ENCODE measurements at places on chromosomes 4 and X.

DNA sequence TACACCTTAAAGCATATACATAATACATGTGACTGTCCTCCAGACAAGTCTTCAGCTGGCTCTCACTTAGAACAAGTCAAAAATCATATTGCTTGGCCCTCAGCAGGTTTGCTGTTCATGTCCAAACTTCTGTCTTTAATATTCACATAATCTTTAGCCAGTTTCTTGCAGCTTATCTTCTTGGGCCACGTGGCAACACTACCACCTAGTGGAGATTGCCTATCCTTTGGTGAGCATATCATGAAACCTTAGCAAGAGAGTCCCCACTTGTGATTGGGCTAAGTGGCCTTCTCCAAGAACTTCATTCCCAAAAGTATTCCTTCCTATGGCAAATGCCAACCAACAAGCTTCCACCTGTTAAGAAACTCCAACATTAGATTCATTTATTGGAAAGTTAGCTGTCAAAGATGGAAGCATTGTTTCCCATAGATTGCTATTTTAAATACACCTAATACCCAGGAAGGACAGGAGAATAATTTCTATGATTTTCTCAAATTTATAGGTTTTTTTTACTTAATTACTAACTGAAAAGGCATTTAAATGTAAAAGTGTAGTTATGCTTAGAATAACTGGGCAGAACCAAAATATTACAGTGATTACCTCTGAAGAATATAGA lies 231.9 kb upstream of the INTU start:
- DNase-seq = no peak

DNA sequence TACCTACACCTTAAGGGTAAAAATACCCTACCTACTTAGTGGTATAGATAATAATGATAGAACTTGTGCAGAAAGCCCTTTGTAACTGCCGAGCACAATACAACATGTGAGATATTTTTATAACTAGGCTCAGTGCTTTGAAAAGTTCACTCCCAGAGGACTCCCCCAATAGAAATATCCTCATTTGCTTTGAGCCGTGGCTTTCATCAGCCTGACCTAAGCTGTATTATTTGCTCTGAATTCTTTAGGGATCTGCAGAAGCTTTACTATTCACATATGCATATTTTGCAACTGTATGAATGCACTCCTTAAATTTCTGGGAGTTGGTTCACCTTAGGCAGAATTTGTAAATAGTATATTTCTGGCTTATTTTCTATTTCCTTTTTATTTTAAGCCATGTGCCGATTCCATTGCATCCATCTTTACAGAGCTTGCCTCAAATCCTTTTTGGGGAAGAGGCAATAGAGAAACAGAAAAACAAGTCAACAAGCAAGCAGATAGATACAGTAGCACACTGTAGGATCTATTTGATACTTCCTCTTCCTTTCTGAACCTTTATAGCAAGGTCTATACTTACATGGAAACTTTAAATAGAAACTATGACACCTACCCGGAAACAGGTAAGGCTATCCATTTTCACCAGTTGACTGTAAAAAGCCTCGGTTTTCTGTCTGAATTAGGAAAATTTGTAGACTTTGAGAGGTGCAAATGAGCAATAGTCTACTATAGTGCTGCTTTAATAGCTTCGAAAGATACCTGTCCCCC lies 242.5 kb upstream of the VCX3A start:
- DNase-seq = no peak

DNA sequence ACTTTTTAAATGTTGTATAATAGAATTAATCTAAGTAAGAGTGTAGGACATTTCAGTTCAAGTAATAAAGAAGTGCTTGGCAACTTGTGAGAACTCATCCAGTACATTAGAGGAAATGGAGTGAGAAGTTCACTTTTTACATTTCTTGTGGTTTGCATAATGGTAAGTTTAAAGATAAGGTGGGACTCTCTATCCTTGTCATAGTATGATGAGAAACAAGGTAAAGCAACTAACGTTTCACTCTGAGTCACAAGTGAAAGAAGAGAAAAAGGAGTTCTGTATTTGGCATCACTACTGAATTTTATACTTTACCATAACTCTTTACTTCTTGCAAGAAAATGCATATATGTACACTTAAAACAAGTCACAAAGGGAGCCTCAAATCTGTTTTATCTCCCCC lies 219.4 kb downstream of the SLC4A4 start:
- no peak for DNase-seq

GRCh38 chr4:32254216-32254615 lies 1534.0 kb downstream of the PCDH7 start:
- no peak for DNase-seq
